ENCODE measurements at places on chromosomes 5 and 9.

DNA sequence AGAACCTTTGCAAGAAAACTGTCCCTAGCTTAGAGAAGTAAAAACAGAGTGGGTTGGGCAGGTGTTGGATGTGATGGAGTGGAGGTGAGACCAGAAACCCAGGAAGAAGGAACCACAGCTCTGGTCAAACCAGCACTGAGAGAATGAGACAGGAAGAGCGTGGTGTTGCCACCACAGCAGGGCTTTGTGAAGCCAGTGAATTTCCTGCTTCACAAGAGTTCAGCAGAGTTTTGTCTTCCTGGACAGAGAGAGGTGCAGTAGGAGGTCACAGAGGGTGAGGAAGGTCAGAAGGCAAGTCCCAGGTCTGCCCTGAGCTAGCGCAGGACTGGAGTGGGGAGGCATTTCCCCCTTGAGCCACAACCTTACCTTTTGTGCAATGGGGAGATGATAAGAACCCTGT is 2306.2 kb upstream of the ACO1 start:
- no peak for DNase-seq

GRCh38 chr5:72587661-72588308 is 80.6 kb upstream of the ZNF366 start:
- no peak for DNase-seq

DNA sequence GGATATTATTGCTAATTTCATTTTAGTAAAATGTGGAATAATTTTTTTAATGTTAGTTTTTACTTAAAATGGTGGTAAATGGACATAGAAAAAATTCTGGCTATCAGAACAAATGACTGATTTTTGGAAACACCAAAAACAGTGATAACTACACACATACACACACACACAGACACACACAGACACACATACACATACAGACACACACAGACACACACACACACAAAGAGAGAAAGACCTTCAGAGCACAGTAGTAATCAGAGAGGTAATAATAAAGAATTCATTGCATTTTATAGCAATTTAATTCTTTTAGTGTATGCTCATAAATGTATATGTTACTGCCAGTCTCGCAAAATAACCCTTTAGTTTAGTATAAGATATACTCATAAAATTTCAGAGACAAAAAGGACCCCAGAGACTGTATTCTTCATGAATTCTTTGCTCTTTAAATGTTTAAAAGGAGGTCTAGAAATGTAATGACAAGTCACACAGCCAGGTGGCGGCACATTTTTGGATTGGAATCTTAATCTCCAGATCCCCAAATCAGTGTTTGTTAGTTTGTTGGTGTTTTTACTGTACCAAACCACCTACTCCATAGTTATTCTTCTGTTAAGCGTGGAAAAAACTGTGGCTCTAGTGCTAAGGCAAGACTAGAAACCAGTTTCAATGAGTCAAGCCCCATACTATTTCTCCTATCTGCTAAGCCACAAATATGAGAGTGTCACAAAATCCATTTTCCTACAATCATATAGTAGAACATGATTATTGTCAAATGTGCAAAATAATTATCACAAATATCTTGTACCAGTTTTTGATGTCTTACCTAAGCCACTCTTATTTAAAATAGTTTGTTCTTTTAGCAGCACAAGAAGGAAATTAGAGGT is 109.9 kb downstream of the EDIL3 start:
- no peak for DNase-seq

DNA sequence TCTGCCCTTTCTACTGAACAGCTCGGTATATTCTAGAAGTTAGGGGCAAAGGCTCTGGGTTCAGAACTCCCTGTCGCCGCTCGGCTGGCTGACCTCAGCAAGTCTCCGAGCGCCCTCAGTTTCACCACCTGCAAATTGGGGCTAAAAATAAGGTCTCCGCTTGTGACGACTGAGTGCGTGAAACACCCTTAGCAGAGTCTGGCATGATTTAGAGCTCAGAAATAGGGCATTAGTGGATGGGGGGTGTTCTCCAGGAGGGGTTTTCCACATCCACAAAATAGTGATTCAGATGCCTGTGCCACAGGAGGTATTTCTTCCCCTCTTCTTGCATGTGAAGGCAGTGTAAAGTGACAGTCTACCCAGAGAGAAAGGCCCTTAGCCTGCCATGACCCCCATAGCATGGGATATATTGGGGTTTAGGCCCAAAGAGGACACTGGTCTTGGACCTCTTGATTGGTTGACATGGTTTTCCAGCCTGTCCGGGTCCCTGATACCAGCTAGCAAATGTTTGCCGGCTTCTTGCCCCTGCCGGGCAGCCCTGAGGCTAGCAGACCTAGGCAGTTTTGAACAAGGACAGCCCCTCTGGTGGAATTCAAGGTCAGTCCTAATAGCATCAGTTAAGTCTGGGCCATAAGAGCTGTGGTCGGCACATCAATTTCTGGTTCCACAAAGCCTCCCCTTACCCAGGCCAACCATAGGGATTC is 1.4 kb downstream of the ERGIC1 start:
- no peak for DNase-seq

DNA sequence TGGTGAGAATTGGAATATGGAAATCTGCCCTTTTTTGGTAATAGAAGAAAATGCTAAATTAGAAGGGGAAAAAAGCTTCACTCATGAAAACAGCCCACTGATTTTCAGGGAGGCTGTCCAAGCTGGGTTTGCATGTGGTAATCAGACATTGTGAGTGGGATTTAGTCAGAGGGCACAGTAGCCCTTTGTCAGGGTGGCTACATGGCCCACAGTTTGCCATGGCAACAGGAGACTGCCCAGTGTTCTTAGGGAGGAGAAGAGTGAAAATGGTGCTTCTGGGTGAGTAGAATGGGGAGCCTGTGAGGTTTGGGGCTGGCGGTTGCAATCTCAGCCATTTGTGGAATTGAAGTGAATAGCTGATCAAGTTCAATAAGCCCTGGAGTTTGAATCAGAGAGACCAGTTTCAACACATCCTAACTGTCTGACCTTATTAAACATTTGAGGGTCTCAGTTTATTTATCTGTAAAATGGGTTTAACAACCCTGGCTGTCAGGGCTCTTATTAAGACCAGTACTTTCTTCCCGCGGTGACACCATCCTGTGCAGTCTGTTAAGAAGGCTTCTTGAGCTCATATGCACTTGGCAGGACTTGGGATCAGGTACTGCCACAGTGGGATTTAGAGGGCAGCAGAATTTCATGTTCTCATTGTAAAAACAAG is 107.6 kb upstream of the TNC start:
- no peak for DNase-seq

GRCh38 chr5:28448791-28449190 is 1410.4 kb upstream of the CDH9 start:
- no peak for DNase-seq

DNA sequence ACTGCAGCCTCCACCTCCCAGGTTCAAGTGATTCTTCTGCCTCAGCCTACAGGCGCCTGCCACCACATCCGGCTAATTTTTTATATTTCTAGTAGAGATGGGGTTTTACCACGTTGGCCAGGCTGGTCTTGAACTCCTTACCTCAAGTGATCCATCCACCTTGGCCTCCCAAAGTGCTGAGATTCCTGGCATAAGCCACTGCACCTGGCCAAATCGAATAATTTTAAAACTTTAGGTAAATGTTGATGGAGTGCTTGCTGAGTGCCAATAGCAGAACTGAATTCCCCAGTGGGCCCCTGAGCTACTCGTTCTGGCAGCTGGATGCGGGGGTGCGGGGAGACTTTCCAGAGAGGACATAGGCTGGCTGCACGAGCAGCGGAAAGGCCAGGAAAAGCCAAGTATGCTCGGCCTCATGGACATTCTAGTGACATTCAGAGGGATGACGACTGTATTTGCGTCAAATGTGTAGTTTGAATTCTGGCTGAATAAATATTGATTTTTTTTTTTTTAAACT is 16.8 kb downstream of the TRAF2 start:
- no peak for DNase-seq

Data from activated T-cell treated with anti-CD3 and anti-CD28 coated beads, Interleukin-2, amount 50 U/mL, for 4 hours (primary cell).